ENCODE measurements at places on chromosomes 3 and 15.
A peak's percentile ranks its signal among the peaks of the same experiment; 100 is the strongest.

GRCh38 chr15:72521682-72522081 lies 47.6 kb downstream of the ARIH1 start:
- no peak for DNase-seq

GRCh38 chr3:29156086-29156715 lies 124.7 kb upstream of the RBMS3 start:
- DNase-seq, result no peak

DNA sequence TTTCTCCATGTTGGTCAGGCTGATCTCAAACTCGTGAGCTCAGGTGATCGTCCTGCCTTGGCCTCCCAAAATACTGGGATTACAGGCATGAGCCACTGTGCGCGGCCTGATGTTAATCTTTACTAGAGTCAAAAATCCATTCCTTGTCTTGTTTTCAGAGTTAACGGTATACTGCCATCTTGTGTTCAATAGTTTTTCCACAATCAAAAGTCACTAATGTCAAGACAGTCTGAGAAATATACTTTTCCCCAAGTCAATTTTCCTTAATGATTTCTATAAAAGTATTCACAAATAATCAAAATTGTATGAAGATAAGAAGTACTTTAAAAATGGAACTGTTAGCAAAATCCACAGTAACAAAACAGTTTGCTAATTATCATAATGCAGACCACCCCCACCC lies 8.5 kb downstream of the CRBN start:
- no peak for DNase-seq

DNA sequence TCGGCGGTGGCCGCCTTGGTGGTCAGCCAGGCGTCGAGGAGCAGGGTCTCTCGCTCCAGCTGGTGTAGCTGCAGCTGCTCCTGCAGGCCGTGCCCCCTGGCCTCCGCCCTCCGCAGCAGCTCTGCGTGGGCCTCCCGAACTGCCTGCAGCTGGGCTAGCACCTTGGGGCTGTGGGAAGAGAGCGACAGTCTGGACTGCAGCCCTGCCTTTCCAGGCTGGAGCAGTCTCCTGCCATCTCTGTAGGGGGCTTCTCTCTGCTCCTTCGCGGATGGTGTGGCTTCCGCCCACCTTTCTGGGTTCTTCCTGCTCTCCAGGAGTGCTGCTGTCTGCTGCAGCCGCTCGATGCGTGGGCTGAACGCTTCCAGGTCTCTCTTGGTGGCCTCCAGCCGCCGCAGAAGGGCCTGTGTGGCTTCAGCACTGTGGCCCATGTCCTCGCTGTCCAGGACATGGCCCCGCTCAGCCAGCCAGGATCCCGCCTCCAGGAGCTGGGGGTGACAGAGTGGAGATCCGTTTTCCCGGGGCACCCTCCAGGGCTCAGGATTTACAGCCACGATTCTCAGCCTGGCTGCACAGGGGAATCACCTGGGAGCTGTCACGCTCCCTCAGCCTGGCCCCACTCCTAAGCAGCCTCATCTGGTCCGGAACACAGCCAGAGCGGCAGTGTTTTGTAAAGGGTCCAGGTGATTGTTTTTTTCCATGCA lies 16.8 kb downstream of the PLA2G4B start:
- no peak for DNase-seq

DNA sequence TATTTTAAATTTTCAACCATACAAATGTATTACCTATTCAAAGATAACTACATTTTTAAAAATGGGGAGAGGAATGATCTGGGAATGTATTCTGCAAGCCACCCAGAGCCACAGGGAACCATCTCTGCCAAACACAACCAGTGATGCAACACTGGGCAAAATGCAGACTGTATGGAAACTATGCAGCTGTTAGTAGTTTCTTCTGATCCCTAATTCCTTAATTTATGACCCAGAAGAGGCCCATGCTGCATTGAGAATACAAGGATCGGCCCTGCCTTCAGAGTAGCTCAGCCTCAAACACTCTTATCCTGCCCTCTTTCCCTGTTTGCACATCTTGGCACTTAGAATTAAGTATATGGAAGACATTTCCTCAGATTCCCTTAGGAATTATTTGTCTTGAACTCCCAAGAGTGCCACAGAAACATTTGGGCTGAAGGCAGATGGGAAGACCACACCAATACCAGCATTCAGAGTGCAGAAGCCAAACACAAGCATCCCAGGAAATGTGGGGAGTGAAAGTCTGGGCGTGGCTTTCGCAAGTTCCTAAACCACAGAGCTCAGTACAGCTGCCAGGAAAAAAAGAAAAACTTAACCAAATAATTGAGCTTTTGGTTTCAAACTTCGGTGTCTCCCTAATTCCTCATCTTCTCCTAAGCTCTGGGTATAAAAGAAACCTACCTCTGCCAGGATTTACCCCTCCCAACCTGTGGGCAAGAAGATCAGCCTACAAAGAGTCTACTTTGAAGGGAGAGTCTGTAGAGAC lies 5.3 kb downstream of the SNUPN start:
- no peak for DNase-seq

GRCh38 chr15:47265686-47266085 lies 451.6 kb upstream of the SEMA6D start:
- no peak for DNase-seq

DNA sequence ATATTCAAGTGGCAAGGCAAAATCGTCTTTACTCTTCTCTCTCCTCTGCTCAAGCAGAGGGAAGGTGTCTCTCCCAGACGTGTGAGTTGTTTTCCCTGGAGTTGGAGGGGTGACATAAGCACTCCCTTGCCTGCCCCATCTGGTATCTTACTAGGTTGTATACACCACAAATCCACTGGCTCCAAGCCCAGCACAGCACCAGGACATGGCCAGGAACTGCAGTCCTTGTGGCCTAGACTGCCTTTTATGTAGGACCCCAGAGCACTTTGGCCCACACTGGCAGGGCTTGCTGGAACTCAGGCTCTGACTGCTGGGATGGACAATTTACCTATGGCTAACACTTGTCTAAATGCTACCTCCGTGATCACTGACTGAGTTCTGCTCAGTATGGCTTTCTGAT lies 34.0 kb downstream of the DZIP3 start:
- DNase-seq, result no peak

GRCh38 chr3:10883478-10884234 lies 67.6 kb downstream of the SLC6A11 start:
- no peak for DNase-seq

- DNase-seq, result no peak
These were observed 243.8 kb upstream of the TLE3 start for GRCh38 chr15:70341566-70341965.

- no peak for DNase-seq
These were observed 20.4 kb downstream of the SYNM start for GRCh38 chr15:99125061-99125891.

GRCh38 chr15:36791844-36792571 lies 212.6 kb downstream of the CDIN1 start:
- DNase-seq, result no peak

DNA sequence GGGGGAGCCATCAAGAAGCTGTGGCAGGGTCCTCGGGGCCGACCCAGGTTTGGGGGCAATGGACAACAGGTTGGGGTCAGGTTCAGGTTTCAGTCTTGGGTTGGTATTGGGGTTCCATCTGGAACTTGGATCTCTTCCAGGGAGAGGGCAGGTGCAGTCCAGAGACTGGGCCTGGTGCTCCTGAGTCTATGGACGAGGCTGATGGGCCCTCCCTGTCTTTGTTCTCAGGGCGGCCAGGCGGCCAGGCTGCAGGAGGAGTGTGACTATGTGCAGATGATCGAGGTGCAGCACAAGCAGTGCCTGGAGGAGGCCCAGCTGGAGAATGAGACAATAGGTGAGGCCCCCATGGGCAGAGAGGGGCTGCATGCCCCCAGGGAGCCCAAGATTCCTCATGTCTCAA lies 11.1 kb downstream of the VIPR1 start:
- DNase-seq, result no peak

GRCh38 chr3:33865133-33865532 lies 66.7 kb downstream of the PDCD6IP start:
- DNase-seq, result no peak

- no peak for DNase-seq
These were observed 14.7 kb upstream of the RYR3 start for GRCh38 chr15:33296050-33296449.

DNA sequence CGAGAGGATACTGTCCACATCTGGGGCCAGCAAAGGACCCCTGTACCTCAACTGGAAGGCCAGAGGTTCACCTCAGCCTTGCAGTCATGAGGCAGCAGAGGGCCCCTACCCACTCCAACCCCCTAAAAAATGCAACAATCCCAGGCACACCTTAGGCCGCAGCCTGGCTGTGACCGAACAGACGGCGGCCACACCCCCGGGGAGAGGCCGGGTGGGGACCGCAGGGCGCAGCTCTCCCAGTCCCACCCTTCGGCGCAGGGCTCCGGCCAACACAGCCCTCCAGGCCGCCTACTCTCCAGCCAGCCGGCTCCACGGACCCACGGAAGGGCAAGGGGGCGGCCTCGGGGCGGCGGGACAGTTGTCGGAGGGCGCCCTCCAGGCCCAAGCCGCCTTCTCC lies 457 bp upstream of the DNAJA4 start:
- no peak for DNase-seq

DNA sequence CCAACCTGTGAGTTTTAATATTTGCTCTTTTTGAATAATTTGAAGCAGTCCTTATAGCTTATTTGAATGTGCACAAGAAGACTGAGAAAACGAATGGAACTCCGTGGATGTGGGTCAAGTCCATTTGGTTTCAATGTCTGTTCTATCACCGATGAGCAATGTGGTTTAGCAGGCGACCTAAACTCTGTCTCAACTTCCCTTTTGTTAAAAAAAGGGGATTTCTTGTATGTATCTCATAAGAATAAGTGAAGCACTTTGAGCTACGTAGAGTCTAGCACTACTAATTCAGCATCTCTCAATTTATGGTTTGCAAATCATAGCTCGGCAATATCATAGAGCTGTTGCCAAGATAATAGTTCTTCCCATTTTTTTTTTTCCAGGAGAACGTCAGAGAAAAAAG lies 4.6 kb upstream of the SKIL start:
- DNase-seq, result no peak

GRCh38 chr3:64417816-64418215 lies 192.6 kb upstream of the PRICKLE2 start:
- DNase-seq, result no peak

- no peak for DNase-seq
These were observed 23.1 kb upstream of the TRIM71 start for GRCh38 chr3:32794487-32795308.

GRCh38 chr3:184537885-184538665 lies 23.5 kb upstream of the EPHB3 start:
- no peak for DNase-seq

GRCh38 chr3:64392001-64392400 lies 166.7 kb upstream of the PRICKLE2 start:
- no peak for DNase-seq

GRCh38 chr3:189773056-189773455 lies 141.9 kb downstream of the TP63 start:
- no peak for DNase-seq

GRCh38 chr3:9169326-9169725 lies 80.1 kb downstream of the SRGAP3 start:
- DNase-seq, result no peak

- DNase-seq, result no peak
These were observed 686.2 kb upstream of the NR2F2 start for GRCh38 chr15:95644100-95644875.

DNA sequence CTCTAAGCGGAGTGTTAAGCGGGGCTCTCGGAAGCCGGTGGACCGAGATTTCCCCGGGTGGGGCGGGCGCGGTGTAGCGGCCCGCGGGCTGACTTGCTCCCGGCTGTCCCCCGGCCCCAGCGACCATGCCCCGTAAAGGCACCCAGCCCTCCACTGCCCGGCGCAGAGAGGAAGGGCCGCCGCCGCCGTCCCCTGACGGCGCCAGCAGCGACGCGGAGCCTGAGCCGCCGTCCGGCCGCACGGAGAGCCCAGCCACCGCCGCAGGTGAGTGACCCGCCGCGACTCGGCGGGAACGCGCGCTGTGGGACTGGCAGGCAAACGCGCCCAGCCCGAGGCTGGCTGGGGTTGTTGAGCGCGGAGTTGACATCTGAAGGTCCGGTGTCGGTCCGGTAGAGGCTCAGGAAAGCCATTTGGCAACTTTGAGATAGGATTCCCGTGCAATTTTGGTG lies 1.3 kb downstream of the SMC4 start:
- DNase-seq, result no peak

- DNase-seq, result peak; percentile 9
These were observed 115.8 kb downstream of the GHSR start for GRCh38 chr3:172332256-172333041.

All from stimulated activated CD8-positive, alpha-beta memory T cell treated with anti-CD3 and anti-CD28 coated beads, Interleukin-15, amount 100 ng/mL, for 4 hours (primary cell).